ENCODE measurements at places on chromosomes 6 and 20.

DNA sequence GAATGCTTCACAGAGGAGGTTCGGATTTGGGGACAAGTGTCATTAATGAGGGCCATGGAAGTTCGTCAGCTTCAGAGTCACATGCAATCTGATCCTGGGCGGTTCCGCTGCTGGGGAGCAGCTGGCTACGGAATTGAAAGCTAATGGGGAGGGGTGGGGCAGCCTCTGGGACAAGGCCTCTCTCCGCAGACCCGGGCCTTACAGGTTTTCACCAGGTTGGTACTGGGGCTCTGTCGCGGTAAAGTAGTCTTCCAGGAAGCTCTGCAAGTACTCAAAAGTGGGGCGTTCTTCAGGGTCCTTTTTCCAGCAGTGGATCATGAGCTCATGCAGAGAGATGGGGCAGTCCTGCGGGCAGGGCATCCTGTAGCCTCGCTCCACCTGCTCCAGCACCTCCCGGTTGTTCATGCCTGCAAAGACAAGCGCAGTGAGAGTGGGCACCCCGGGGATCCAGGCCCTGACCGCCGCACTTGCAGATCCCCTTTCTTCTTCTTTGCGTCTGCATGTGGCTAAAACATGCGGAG is 55.9 kb upstream of the TRAF3IP2 start:
- no peak for DNase-seq

DNA sequence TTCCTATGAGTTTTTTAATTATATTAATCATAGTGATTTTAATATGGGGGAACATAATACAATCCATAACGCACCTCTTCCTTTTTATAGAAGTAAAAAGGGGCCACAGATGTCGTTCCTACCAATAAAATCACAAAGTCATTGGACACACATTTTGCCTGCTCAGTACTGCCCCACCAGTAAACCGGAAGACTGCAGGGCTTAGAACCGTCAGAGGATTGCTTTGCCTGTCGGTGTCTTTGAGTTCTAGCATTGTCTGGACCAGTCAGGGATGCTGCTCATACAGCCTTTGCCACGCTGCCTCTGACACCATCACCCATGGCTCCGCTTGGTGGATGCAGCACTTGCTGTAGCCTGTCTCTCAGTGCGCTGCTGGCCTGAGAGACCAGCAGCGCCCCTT is 853.6 kb downstream of the C6orf118 start:
- no peak for DNase-seq

DNA sequence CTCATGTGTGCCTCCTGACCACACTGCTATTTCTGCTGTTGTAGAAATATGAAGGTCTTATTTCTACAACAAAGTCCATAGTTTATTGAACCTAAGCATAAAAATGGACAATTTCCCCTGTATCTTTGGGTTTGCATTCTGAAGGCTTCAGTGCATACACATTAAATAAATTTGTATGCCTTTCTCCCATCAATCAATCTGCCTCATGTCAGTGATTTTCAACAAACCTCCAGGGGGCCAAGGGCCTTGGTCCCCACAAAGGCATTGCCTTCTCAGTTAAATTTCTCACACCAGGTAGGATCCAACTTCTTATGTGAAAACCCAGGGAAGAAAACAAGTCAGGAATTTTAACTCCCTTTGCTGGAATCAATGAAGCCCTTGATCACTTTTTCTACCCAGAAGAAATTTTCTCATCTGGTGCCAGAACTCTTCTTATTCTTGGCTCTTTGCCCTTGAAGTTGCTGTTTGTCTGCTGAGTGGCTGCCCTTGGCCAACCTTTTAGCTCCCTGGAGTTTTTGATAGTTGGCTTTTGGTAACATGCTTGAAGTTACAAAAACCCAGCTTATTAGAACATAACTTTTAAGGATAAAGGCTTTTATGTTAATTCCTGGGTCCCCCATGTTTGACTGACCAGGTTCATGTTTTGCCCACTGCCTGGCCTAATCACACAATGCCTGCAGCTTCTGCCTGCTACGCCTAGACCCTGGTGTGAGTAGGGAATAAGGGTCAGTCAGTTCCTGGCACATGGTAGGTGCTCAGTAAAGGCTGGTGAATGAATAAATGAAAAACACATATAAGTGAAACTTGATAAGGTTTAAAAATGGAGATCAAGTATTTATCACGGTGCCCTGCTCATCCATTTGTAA is 37.0 kb downstream of the SHLD1 start:
- peak; percentile 72 for DNase-seq

DNA sequence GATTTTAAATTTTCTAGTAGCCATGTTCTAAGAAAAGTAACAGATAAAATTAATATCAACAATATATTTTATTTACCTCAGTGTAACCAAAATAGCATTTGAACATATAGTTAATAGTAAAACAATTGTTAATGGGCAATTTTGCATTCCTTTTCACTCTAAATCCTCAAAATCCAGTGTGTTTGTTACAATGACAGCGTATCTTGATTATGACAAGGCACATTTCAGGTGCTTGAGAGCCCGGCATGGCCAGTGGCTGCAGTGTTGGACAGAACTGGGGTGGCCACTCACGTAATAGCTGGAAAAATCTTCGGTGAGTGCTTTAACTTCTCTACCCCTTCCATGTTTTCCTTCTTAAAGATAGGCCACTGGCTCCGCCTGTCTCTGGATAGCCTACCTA is 248.0 kb upstream of the RREB1 start:
- DNase-seq, result no peak

- no peak for DNase-seq
Observed at GRCh38 chr20:8005033-8005432, 14.5 kb downstream of the TMX4 start.

- no peak for DNase-seq
Observed at GRCh38 chr20:61970357-61970756, 95.3 kb downstream of the TAF4 start.

DNA sequence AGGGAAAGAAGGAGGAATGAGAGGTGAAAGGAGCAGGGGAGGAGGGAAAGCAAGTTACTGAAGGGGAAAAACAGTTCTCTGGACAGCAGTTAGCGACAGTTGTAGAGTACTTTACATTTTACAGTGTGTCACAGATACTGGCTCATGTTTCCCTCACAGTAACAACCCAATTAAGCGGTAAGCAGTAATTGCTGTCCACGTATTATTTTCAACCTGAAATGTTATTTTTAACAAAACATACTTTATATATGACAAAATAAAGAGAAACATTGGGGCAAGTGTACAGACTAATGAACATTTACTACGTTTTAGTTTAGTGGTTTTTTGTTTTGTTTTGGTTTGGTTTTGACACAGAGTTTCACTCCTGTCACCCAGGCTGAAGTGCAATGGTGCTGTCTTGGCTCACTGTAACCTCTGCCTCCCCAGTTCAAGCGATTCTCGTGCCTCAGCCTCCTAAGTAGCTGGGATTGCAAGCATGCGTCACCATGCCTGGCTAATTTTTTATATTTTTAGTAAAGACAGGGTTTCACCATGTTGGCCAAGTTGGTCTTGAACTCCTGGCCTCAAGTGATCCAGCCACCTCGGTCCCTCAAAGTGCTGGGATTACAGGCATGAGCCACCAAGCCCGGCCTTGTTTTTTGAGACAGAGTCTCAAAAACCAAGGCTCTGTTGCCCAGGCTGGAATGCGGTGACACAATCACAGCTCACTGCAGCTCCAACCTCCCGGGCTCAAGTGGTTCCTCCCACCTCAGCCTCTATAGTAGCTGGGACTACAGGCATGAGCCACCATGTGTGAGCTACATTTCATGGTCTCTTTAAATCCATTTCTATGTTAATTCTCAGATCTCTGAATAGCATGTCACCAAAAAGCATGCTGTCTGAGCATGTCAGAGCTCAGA is 22.6 kb upstream of the BTN3A2 start:
- DNase-seq, result no peak

DNA sequence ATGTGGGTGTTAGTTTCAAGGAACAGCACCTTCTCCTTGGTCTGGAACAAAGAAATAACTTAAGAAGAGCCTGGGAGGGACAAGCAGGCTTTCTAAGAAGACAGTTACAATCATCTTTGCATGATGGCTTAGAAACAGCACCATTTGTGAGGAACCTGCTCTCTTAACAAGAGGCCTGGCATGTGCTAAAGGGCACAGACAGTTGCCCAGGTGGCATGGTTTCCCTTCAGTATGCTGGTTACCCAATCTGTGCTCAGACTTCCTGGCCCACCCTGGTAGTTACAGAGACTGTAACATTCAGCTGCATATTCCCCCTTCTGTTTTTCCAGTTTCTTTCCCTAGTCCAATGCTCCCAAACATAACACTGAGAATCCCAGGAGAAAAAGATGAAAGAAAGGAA is 84.0 kb downstream of the CHD6 start:
- DNase-seq, result no peak

DNA sequence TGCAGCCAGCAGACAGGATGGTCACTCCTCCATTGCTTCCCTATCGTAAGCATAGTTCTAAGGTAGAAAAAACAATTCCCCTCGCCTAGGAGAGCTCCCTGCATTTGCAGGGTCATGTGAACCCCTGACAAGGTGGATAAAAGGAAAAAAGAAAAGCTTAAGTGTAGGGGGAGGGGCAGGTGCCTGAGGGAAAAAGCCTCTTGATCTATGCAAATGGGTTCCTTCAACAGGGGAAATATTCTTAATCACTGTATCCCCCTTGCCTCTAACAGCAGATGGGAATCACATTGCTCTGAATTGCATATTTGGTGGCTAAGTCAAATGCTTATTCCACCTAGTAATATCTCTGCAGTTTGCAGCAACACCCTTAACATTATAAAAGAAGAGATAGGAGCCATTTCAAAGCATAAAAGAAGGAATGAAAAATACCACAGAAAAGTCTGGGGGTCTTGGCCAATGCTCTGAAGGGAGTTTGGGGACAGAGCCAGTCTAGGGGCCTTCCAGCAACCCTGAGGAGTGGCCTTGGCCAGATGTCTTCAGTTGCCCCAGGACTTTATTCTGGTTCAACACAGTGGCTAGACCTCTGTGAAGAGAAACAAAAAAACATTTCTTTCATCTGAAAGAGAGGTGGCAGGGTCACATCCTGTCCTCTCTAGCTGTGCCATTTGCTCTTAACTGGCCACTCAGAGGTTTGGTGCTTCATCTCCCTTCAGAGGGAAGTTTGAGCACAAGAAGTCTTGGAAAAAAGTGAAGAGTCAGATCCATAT is 660.4 kb upstream of the GJE1 start:
- DNase-seq, result no peak

DNA sequence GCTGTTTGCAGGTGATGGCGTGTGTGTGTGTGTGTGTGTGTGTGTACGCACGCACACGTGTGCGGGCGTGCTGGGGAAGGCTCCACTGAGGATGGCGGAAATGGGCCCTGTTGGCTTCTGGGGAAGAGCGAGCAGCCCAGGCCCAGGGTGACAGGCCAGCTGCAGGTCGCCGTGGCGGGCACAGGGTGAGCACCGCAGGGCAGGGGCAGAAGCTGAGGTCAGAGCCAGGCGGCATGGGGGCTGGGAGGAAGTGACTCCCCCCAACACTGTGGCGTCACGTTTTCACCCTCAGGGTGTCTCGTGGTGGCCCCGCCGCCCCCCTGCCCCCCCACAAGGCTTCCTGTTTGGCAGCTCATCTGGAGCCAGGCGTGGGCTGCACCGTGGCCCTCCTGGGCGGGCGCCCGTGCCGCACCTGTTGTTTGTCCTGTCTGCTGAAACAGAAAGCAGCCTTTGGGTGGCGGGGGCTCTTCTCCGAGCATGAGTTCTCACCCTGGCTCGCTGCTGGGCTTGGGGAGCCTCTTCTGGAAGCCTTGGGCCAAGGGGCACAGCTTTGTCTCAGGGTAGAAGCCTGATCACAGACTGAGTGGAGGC is 7.1 kb downstream of the RBM38 start:
- no peak for DNase-seq

- no peak for DNase-seq
Observed at GRCh38 chr20:18514127-18514526, 6.4 kb downstream of the SEC23B start.

Measured in skeletal muscle cell (primary cell).